ENCODE measurements at places on chromosomes 12 and 14. TPM values are rescaled to one million over a fixed set of nuclear protein-coding genes. Genes with fewer than 3 reads are reported as not detected.
A peak's percentile ranks its signal among the peaks of the same experiment; 100 is the strongest.

DNA sequence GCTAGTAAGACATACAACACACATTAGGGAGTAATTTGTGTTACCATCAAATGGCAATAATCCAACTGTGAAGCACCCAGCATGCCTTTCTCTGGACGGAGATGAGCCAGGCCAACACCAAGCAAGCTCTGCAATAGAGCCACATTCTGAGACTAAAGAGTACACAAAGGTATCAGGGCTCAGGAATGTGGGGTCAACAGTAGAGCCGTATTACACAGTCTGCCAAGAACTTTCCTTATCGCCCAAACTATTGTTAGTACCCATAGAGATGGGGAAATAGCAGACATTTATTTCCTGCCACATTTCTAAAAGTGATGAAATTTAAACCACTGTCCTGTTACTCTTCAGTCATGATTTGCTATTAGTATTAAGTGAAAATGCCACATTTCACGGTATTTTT, 113.7 kb downstream of the BMP4 start:
- DNase-seq, result peak; percentile 73
- peak overlapping the region; percentile 45 for H3K27ac ChIP-seq
- no peak overlapping the region for H3K4me3 ChIP-seq
- H3K4me1 ChIP-seq, result peaks cover 56% of the 10 kb centered on the region

Gene CLEC9A
- not detected for total RNA-seq

Gene FAM222A
- 3.1 TPM for total RNA-seq

Gene AMN
- total RNA-seq, result 21.8 TPM

DNA sequence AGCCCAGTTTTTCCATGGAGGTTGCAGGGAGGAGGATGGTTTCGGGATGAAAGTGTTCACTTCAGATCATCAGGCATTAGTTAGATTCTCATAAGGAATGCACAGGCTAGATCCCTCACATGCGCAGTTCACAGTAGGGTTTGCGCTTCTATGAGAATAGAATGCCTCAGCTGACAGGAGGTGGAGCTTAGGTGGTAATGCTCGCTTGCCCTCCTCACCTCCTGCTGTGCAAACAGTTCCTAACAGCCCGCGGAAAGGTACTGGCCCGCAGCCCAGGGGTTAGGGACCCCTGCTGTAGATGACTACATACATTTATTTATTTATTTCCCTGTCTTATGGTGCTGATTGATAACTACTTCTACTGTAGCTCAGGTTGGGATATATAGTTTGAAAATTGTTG, 93.2 kb downstream of the FBXO33 start:
- H3K27ac ChIP-seq, result no peak overlapping the region
- no peaks in the 10 kb centered on the region for H3K27me3 ChIP-seq
- H3K36me3 ChIP-seq, result 0 out of 2 replicates have a peak, but pooled peaks cover 9% of the 10 kb centered on the region
- DNase-seq, result no peak
- no peaks in the 10 kb centered on the region for H3K4me1 ChIP-seq

DNA sequence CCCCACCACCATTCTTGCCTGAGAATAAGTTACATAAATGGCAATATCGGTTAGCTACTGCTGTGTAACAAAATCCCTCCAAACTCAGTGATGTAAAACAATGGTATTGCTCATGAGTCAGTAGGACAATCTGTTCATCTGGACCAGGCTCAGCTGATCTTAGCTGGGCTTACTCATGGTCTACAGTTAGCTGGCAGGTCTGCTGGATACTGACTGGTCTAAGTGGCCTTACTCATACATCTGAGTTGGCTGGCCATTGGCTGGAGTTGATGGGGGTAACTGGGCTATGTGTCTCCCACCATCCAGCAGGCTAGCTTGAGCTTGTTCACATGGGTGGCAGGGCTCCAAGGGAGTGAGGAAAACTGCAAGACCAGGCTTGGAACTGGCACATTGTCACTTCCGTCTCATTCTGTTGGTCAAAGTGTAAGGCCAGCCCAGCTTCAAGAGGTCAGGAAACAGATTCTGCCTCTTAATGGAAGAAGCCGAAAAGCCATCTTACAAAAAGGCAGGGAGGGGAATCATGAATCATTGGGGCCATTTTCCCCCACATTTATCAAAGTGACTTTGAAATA, 56.7 kb upstream of the CHGA start:
- no peak overlapping the region for H3K4me3 ChIP-seq
- H3K4me1 ChIP-seq, result no peaks in the 10 kb centered on the region
- H3K27me3 ChIP-seq, result peaks cover 28% of the 10 kb centered on the region

DNA sequence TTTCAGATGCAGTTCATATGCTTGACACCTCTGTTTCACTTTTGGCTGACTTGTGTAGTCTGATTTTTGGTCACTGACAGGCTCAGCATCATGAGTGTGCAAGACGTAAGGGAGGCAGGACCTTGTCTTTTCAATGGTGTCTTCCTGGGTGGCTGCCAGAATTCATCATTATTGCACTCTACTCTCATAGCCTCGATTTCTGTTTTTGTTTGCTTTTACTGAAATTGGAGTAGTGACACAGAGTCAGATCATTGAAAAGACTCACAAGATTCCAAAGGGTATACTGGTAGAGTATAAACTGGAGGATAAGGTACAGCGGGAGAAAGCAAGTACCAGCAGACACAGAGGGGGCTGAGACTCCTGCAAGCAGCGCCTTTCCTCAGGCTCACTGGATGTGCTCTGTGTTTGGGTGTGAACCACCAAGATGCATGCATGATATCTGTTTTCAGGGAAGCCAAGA, 126.3 kb upstream of the FGD4 start:
- no peaks in the 10 kb centered on the region for H3K27me3 ChIP-seq
- H3K36me3 ChIP-seq, result no peaks in the 10 kb centered on the region
- no peak overlapping the region for H3K27ac ChIP-seq
- no peak overlapping the region for H3K4me3 ChIP-seq
- no peak for DNase-seq
- H3K4me1 ChIP-seq, result peaks cover 17% of the 10 kb centered on the region

GRCh38 chr12:752695-753610, 574 bp downstream of the WNK1 start:
- peaks cover 43% of the 10 kb centered on the region for H3K4me1 ChIP-seq
- H3K27ac ChIP-seq, result peak overlapping the region; percentile 50
- H3K4me3 ChIP-seq, result peak overlapping the region; percentile 81
- H3K27me3 ChIP-seq, result no peaks in the 10 kb centered on the region
- peak; percentile 68 for DNase-seq

GRCh38 chr12:109972821-109973220, 23.3 kb downstream of the GIT2 start:
- no peak overlapping the region for H3K27ac ChIP-seq
- H3K4me1 ChIP-seq, result peaks cover 3% of the 10 kb centered on the region
- no peak for DNase-seq
- 0 out of 2 replicates have a peak, but pooled peaks cover 5% of the 10 kb centered on the region for H3K36me3 ChIP-seq
- no peaks in the 10 kb centered on the region for H3K27me3 ChIP-seq
